ENCODE measurements at places on chromosomes 3 and 15. TPM values are rescaled to one million over a fixed set of nuclear protein-coding genes. Genes with fewer than 3 reads are reported as not detected.

Gene CCDC39
- not detected for total RNA-seq

DNA sequence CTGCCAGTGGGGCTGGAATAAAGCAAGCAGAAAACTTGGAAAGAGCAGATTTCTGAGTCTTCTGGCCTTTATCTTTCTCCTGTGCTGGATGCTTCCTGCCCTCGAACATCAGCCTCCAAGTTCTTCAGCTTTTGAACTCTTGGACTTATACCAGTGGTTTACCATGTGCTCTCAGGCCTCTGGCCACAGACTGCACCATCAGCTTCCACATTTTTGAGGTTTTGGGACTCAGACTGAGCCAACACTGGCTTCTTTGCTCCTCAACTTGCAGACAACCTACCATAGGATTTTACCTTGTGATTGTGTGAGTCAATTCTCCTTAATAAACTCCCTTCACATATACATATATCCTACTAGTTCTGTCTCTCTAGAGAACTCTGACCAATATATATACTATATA lies 706.6 kb downstream of the NR2F2 start:
- DNase-seq, result no peak

GRCh38 chr3:102733791-102734563 lies 299.2 kb downstream of the ZPLD1 start:
- no peak for DNase-seq

DNA sequence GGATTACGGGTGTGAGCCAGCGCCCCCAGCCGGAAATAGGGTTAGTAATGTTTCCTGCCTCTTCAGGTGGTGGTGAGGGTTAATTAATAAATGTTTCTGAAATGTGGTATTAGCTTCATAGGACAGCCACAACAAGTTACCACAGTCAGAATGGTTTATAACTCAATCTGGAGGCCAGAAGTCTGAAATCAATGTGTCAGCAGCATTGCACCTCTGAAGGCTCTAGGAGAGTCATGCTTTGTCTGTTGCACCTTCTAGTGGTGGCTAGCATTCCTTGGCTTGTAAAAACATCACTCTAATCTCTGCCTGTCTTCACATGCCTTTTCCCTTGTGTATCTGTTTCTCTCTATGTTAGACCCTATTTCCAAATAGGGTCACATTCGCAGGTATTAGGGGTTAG lies 7.8 kb upstream of the RPSA start:
- no peak for DNase-seq

GRCh38 chr3:64039981-64040733 lies 16.9 kb upstream of the PSMD6 start:
- DNase-seq, result no peak

- no peak for DNase-seq
Observed at GRCh38 chr3:160473978-160474377, 24.4 kb upstream of the TRIM59 start.

- no peak for DNase-seq
Observed at GRCh38 chr3:17806201-17806600, 63.8 kb upstream of the TBC1D5 start.

DNA sequence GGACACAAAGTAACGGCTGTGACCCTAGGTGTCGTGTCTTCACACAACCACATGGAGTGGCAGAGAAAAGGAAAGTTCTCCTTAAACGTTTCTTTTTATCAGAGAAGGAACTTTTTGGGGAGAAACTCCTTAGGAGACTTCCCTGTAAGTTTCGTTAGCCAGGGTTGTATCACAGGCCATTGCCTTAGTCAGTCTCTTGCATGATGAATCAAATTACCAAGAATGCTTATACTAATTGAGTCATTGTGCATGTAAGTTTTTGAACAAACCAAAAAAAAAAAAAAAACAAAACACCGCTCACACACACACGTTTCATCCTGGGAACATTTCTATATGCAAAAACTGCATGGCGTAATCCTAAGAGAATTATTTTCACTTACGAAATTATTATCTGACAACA lies 150.4 kb upstream of the SATB1 start:
- no peak for DNase-seq

GRCh38 chr15:94199725-94200124 lies 31.6 kb upstream of the MCTP2 start:
- DNase-seq, result no peak

- no peak for DNase-seq
Observed at GRCh38 chr3:185789134-185789533, 35.7 kb downstream of the IGF2BP2 start.

Data from activated CD4-positive, alpha-beta memory T cell treated with anti-CD3 and anti-CD28 coated beads for 36 hours (primary cell).